Activated T-helper 17 cell treated with anti-CD3 and anti-CD28 coated beads, Interleukin-2, amount 50 U/mL, for 72 hours (primary cell): ENCODE measurements at places on chromosomes 3 and 15. TPM values are rescaled to one million over a fixed set of nuclear protein-coding genes. Genes with fewer than 3 reads are reported as not detected.

GP9 gene
- not detected for total RNA-seq

CTXND1 gene
- total RNA-seq, result not detected

RAB8B gene
- total RNA-seq, result 68.1 TPM

RHOV gene
- total RNA-seq, result 0.24 TPM

PPARG gene
- total RNA-seq, result 18.3 TPM

SLC12A8 gene
- 1.5 TPM for total RNA-seq

ADGRG7 gene
- total RNA-seq, result not detected

GABRR3 gene
- not detected for total RNA-seq

ZDHHC3 gene
- total RNA-seq, result 50.5 TPM

TCTA gene
- total RNA-seq, result 14.3 TPM

PODXL2 gene
- total RNA-seq, result 1.4 TPM
